Stimulated activated CD4-positive, alpha-beta T cell treated with anti-CD3 and anti-CD28 coated beads, Interleukin-12 subunit alpha, Interleukin-12 subunit beta, amount 100 ng/mL, for 48 hours (primary cell): ENCODE measurements at places on chromosomes 12 and 14.

DNA sequence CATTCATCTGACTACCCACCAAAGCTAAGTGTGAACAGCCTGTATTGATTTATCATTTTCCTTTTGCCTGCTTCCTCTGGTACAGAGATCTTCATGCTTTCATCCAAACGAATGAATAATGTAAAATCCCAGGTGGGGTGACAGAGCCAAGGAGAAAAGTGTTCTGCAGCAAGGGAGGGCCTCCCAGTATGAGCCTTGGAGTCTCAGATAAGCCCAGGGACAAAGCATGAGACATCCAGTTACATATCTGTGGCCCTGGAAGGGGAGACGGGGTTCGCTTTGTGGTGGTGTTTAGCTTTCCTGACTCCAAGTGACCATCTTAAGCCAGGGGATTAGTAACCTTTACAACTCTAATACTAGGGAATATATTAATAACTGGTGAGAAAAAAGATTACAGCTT lies 177.1 kb downstream of the ETV6 start:
- no peak for DNase-seq

- DNase-seq, result no peak
Observed at GRCh38 chr14:63436286-63437098, 106.7 kb downstream of the PPP2R5E start.

- DNase-seq, result no peak
Observed at GRCh38 chr14:56082880-56083279, 35.3 kb upstream of the PELI2 start.

- no peak for DNase-seq
Observed at GRCh38 chr12:75706786-75707605, 195.6 kb upstream of the KRR1 start.

DNA sequence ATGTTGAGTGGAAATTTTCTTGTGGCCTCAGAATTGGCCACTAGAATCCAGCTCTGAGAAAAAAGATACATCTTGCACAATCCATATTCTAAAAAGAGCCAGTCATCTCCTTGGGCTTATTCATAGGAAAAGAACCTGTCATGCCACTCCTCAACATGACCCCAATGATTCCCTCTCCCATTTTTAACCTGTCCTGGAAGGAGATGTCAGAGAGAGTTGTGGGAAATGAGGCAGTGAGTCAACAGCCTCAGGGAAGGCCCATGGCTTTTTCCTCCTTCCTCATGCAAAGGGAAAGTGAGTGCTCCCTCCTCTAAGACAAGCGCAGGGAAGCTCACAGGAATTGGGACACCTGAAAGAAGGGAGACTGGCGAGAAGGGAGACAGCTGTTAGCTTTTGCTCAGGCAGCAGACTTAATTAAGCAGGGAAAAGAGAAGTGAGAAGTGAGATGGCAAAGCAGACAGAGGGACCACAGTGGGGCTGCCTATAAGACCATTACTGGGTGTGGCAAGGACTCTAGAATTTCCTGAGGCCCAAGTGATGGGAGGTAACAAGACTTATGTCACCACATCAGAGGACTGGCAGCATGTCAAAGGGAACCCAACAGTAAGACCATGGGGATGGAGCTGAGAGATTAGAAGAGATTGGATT lies 10.2 kb upstream of the DHRS7 start:
- no peak for DNase-seq

GRCh38 chr14:84042992-84043391 lies 1487.0 kb upstream of the FLRT2 start:
- DNase-seq, result no peak

DNA sequence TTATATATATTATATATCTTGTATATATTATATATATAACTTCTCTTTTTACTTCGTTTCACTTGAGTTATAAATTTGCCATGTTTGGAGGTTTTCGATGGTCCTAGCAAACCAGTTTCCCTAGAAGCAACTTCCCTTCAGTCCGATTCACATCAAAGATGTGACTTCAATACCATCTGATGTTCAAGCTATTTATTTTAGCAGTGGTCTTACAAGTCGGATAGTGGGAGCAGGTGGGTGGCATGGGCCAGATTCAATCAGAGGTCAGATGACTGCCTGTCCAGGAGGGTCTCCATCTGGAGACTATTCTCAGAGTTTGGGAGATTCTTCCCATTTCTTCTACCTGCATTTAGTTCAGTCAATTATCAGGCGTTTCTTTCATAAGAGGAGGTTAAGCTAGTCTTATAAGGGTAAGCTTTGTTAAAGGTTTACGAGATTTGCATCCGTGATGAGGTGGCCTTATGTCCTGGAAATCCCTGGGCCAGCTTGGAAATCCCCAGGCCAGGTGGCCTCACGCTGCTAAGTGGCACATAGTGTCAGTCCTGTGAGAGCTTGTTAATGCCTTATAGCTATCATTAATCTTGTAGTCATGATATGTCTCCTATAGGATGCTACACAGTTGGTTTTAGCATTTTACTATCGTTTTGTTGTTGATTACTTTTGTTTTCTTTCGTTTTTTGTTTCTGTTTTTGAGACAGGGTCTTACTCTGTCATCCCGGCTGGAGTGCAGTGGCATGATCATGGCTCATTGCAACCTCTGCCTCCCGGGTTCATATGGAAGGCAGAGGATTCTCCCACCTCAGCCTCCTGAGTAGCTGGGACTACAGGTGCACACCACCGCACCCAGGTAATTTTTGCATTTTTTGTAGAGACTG lies 145.8 kb downstream of the BICD1 start:
- DNase-seq, result no peak

DNA sequence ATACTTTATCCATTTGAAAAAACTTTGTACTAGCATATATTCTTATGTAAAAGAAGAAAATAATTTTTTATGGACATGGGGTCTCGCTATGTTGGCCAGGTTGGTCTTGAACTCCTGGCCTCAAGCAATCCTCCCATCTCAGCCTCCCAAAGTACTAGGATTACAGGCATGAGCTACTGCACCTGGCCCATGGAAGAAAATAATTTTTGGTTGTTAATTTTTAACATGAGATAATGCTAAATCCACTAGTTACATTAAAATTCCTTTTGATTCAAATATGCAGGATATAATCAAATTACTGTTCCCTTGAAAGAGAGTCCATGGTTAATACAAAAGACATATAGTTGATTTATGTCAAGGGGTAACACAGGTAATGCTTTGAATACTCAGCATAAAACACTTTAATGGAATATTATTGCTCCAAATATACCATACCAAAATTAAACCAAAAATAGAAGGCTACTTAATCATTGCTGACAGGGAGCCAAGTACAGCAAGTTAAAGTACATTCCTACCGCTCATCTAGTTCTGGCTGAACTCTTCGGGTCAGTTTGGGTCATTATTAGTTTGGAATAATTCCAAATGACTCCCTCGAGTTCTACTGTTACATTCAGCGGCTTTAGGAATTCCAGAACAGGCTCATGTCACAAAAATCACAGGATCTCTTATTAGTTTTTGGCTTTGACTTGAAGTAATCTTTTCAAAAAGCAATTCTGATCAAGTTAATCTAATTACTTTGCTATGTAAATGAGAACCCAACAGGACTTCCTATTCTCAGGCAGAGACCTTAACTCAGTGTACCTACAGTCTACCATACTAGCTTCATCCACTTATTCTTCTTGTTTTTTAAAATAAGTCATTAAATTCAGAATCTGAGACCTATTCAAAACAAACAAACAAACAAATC lies 6.1 kb downstream of the SOS2 start:
- DNase-seq, result no peak

- DNase-seq, result no peak
Observed at GRCh38 chr12:13799574-13799973, 181.8 kb downstream of the GRIN2B start.

GRCh38 chr12:45008211-45008610 lies 42.7 kb downstream of the DBX2 start:
- DNase-seq, result no peak

DNA sequence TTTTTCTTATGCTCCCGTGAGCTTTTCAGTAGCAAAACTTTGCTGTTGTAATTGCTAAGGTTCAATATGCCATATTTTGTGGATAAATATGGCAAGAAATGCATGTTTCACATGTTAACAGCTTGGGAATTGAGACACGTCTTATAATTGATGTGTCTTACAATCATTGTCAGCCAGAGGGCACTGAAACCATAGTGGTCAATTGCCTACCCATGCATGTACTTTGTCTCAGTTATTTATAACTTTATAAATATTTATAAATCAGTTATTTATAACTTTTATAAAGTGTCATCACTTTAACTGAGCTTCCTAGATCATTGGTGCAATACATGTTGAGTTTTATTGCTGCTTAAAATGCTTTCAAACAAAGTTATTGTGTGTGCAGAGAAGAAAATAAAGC lies 82.0 kb downstream of the CATSPERB start:
- DNase-seq, result no peak

DNA sequence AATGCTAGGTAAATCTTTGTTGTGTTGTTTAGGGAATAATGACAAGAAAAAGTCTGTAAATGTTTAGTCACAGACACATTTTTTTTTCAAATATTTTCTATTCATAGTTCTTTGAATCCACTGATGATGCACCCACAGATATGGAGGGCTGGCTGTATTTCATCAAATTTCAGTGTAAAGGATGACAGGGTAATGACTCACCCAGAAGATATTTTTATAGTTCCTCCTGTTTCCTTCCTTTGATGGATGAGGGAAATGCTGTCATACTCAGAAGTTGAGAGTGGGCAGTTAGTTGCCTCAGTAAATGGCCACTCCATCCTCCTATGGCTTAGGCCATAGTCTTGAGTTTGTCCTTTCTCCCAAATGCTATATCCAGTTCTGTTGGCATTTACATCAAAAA lies 76.9 kb upstream of the REP15 start:
- DNase-seq, result no peak

DNA sequence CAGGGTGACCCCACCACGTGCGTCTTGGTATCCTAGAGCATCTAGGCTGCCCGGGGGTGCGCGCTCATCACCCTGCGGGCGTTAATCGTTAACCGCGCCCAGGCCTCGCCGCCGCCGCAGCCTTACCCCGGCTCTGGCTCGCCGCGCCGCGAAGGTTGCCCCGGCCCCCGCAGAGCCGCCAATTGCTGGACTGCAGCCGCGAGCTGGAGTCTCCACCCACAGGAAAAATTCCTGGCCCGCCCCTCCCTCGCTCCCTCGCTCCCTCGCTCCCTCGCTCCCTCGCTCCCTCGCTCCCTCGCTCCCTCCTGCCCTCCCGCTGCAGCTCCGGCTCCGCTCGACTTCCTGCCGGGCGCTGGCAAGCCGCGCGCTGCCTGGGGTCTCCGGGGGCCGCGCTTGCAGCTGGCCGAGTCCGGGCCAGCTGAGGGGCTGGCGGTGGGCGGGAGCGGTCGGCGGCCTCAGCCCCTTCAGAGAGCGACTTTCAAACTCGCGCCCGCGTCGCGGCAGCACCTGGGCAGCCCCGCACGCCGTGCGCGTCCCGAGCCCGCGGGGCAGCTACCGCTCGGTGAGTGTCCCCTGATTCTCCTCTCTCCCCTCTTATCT lies at the start of gene PLEKHG3:
PLEKHG3 (plus strand) TSS at position 282 of the 600 bp plus-strand sequence. CDS start 23,208 bp downstream, outside the sequence.
- DNase-seq, result no peak

DNA sequence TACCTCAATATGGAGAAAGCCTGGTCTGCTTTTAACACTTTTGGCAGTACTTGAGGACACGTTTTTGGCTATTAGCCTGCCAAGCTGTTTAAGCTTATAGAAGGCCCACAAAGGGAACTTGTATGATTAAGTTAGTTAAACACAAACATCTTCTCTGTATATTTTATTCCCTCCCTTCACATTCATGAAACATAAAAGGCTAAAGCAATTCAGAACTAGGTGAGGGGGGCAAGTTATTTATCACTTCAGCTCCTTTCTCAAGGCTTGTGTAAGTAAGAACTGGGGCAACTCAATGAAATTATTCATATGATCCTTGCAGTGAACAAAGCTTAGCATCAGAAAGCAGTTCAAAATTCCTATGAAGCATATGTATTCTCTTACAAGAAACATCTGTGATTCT lies 7.5 kb downstream of the PRICKLE1 start:
- DNase-seq, result no peak

GRCh38 chr14:59046746-59047145 lies 141.7 kb upstream of the DAAM1 start:
- no peak for DNase-seq

- DNase-seq, result no peak
Observed at GRCh38 chr14:67285876-67286452, 44.7 kb downstream of the PALS1 start.

GRCh38 chr14:105439710-105440553 lies 20.3 kb downstream of the MTA1 start:
- no peak for DNase-seq

- DNase-seq, result no peak
Observed at GRCh38 chr12:57460468-57460784, 841 bp downstream of the GLI1 start.

DNA sequence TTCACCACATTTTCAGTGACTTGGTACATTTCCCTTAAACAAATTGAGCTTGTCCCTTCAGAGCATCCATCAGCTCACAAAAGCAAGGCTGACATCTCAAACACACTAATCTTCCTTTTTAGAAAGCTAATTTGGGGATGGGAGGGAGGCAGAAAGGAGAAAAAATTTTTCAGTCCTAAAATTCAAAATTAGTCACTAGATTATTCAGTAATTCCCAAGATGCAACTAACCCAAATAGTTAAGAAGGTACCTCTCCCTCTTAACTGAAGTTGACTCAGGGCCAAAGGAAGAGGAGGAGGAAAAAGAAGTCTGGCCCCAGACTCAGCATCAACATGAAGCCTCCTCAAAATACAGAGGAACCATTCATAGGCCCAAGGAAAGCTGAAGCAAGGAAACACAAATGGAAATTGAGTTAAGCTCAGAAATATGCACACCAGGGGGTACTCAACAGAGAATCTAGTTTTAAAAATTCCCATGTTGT lies 21.7 kb downstream of the CBX5 start:
- DNase-seq, result no peak

- no peak for DNase-seq
Observed at GRCh38 chr12:42539696-42540095, 49.9 kb downstream of the PRICKLE1 start.

- DNase-seq, result no peak
Observed at GRCh38 chr12:4178424-4179170, 95.0 kb upstream of the CCND2 start.

DNA sequence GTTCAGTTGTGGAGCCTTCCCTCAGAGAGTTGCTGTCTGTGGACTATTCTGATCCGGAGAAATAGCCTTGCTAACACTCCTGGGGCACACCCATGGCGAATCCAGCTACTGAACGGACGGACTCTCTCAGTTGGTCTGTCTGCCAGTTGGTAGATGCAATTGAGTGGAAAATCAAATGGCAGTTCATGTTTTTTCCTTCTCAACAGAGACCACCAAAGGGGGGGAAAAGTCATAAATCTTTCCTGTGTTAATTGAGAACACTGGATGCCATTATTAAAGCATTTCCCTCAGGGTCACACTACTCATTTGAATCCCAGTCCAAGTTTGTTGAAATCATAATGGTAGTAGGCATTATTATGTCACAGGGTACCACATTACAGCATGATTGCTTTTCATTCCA lies 354.3 kb upstream of the FAR2 start:
- no peak for DNase-seq

- no peak for DNase-seq
Observed at GRCh38 chr12:110252716-110253115, 28.3 kb upstream of the ATP2A2 start.

- DNase-seq, result no peak
Observed at GRCh38 chr14:78985668-78986381, 815.7 kb downstream of the NRXN3 start.
